ENCODE measurements at places on chromosomes 1 and 21.

DNA sequence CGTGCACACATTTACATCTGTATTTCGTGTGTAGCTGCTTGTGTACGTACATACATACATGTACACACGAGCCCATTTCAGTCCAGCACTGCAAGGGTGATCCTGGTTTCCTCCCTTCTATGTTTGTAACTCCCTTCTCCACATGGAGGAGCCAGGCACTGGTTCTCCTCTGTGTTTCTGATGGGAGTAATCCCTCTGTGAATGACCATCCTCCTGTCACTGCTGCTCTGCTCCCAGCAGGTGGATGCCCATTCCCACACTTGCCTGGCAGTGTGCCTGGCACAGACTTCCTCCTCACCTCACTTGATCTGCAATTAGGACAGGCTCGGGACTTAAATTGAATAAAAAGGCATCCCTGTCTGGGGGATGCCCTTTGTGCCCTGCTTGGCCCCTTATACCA is 37.1 kb downstream of the TRAPPC10 start:
- no peak for DNase-seq

DNA sequence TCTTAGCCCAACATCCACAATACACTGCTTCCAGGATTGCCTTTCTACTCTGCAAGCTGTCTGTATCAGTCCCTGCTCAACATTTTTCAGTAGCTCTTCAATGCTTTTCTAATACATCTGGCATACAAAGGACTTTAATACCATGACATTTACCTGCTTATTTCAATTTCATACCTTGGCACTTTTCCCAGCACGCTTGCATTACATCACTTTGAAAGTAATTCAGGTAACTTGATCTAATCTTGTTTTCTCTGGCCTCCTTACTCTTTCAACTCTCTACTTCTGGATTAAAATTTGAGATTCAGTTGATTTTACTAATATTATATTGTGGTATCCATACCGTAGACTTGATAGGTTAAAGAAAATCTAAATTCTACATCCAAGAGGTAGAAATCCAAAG is 103.0 kb downstream of the PTGS2 start:
- no peak for DNase-seq

GRCh38 chr1:37255868-37256267 is 218.5 kb upstream of the ZC3H12A start:
- DNase-seq = no peak

DNA sequence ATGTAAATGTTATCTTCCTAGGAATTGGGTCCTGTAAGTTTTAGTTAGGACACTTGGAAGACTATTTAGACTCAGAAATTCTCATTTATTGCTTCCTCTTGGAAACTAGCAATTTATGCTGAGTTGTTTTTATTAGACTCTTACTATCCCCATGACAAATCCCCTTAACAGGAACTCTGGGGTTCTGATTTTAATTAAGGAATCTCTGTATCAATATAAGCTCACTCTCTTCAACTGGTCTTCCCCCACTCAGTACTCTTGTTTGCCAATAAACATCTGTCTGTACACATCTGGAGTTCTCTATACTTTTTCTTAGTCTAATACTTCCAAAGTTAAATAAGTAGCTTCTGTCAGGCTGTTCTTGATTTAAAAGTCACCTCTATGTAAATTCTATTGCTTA is 64.1 kb upstream of the TBX15 start:
- no peak for DNase-seq

DNA sequence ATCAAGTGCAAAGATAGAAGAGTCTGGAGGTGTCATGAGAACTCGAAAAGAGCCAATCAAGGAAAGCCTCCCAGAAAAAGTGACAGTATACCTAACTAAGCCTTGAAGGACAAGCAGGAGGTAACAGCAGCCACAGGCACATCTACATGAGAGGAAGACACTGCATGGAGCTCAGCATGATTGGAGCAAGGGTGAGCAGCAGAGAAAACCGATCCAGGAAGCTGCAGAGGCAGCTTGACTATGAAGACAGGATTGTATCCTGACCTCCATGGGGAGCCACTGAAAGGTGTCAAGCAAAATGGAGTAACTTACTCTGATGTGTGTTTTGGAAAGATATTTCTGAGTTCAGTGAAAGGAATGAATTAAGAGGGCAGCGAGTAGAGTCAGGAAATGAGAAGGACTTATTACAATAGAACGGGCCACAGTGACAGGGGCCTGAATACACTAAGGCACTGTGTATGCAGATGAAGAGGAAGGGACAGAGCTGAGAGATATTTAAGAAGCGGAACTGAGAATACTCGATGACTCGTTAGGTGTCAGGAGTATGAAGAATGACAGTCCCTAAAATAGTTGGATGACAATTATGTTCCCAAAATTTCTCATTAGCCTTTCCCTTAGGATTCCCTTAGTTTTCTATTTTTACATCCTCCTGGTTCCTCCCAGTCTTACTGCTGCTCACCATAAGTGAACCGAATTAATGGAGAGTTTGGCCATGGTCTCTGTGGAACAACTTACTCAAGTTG is 139.3 kb upstream of the NFIA start:
- DNase-seq = no peak

DNA sequence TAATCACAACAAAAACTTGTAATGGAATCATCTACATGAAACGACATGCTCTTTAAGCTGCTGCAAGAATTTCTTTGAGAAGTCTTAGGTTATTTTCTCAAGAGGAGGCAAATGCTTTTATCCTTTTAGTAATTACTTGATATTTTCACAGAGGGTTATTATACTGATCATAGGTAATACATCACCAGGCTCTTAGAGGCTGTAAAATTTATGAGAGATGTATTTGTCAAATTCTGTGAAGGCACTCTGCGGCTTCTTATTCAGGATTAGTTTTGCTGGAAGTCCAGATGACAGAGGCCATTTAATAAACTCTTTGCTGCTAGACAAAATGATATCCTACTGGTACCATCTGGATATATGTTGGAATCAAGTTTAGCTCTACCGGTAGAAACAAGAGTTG is 624.3 kb upstream of the BRINP3 start:
- DNase-seq = no peak

DNA sequence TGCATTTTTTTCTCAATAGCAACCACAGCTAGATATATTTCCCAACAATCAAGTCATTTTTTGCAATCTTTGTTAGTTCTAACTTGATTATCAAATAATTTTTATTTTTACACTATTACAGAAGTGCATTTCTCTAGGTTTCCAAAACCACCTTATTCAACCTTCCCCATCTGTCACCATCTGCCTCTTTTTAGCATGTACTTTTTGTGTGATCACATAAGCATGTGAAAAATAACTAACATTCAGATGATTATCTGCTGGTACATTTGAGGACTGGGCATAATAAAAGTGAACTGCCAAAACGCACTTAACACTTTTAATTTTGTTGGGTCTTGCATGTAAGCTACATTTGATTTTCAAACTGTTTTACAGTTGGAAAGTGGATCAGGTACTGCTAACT is 291.5 kb downstream of the AKT3 start:
- no peak for DNase-seq

DNA sequence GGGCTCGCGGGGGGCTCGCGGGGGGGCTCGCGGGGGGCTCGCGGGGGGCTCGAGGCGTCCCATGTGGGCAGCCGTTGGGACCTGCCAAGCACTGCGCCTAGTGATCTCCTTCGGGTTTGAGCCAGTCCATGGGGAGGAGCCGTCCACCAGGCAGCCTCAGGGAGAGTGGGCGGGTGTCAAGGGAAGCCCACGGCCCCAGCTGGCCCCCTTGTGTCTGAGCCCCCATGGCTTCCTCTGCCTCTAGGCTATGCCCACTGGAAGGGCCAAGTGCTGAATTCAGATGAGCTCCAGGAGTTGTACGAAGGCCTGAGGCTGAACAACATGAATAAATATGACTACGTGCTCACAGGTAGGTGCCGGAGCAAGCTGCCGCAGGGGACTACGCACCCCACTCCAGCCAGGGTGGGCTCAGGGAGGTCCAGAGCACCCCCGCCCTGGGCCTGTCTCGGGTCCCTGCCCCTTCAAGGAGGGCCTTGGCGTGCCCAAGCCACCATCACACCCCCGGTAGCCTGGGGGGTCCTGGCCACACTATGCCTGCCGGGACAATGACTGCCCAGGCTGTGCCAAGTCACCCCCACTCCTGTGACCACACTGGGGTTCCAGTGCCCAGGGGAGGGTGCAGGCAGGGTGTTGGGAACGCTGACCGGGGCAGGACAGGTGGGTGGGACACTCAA is 22.6 kb downstream of the PDXK start:
- no peak for DNase-seq

- no peak for DNase-seq
Observed at GRCh38 chr1:172906778-172907592, 143.8 kb downstream of the TNFSF18 start.

DNA sequence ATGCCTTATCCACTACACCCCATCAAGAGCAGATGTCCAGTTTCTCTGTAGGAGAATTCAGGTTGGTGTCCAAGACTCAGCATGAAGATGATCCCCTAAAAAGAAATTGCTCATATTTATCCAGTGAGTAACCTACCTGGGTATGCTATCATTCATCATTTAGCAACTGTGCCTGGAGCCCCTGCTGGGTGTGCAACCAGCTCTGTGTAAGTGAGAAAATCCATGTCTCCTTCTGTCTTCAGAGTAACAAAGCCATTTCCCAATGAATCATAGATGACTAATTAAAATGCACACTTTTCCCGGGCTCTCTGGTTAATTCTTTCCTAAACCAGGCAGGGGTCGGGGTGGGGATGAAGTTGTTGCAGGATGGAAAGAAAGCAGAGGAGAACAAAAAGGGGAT is 35.8 kb downstream of the OLFML3 start:
- no peak for DNase-seq

Measured in cortex of kidney (tissue), 1 donor.